ENCODE measurements at places on chromosomes 3 and 15.

DNA sequence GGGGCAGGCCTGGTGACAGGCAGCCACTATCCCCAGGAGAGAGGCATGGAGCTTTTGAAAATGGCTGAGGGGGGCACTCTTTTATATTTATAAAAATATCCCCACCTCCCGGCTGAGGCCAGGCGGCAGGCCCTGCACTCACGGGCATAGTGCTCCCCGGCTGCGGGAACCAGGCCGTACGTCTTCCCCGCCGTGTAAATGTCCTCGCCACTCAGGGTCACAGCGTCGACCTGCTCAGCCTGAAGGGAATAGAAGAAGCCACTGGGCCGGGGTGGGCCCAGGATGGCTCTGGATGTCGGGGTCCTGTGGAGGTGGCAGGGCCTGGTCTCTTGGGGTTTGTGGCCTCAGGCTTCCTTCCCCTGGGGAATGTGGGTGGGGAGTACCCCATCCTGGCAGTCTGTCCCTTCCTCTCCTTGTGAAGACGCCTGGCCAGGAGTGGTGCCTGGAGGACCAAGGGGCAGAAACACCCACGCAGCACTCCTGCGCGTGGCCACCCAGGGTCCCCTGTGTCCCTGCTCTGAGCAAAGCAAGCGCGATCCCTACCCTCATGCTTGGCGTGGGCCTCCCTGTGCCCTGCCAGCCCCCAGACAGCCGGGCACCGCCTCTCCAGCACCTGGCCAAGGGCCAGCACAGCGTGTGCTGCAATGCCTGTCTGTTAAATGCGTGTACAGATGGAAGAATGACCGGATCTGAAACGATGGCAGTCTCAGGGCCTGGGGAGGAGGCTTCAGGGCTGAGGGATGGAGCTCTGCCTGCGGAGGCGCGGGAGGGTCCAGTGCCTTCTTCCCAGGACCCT, 18.9 kb downstream of the MELTF start:
- no peak for DNase-seq

DNA sequence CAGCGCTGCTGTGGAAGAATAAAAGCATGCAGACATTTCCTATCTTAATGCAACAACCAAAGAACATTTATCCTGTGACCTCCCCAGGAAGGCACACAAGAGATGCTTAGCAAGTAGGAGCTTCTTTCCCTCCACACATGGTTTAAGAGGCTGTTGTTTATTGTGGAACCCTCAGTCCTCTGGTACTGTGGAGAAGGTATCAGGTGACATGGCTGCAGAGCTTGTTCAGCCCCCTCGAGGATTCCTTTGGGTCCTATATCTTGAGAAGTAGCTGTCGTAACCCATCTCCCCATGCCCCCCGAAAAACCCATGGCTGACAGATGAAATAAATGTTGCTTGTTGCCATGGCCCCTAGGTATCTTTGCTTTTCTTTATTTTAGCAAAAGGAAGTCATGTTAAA, 20.3 kb upstream of the ETV5 start:
- no peak for DNase-seq

DNA sequence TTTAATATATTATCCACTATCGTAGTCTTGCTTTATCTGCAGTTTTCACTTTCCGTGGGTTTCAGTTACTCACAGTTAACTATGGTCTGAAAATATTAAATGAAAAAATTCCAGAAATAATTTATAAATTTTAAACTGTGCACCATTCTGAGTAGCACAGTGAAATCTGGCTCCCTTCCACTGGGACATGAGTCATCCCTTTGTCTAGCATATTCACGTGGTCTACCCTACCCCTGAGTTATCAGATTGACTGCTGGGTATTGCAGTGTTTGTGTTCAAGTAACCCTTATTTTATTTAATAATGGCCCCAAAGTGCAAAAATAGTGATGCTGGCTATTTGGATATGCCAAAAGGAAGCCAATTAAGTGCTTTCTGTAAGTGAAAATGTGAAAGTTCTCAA, 539.5 kb upstream of the AGTR1 start:
- no peak for DNase-seq

DNA sequence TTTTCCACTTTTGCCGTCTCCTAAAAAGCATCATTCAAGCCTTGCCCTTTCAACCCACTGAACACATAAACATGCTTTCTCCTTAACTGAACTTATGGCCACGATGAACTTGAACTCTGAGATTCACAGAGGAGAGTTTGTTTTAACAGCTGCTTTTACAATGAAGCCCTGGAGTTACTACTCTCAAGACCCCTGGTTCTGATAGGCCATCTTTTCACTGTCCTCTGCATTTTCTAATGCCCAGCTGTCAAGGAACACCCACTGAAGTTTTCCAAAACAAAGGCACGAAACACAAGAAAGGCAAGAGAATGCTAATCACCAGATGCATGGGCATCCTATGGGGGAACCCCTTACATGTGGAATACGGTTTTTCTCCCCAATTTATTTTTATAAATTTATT, 100.8 kb downstream of the ADAMTS9 start:
- no peak for DNase-seq

GRCh38 chr3:111666041-111666735, 71.0 kb upstream of the ZBED2 start:
- no peak for DNase-seq

DNA sequence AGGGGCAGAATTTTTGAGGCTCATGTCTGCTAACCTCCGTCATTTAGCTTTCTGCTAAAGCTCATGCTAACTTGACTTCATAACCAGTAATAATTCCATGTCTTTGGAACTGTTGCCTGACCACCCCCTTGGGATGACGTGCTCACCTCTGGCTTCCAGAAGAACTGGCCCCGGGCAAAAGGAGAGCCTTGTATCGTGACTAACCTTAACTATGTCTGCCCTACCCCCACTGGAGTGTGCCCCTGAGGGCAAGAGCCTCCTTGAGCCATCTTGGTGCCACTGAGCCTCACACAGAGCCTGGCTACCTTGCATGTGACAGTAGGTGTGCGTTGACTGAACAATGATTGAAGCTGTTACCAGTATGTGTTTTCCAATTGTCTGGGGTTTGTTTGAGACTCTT, 4.7 kb downstream of the LRRK1 start:
- DNase-seq, result no peak

GRCh38 chr15:83304861-83305703, 20.6 kb upstream of the BNC1 start:
- no peak for DNase-seq

Measured in inflammatory macrophage treated with lipopolysaccharide for 1 hour (primary cell).